NCI-H1694 treated with DMSO at 0.1 percent for 48 hours (cell line): ENCODE measurements at places on chromosomes 7 and 10.

DNA sequence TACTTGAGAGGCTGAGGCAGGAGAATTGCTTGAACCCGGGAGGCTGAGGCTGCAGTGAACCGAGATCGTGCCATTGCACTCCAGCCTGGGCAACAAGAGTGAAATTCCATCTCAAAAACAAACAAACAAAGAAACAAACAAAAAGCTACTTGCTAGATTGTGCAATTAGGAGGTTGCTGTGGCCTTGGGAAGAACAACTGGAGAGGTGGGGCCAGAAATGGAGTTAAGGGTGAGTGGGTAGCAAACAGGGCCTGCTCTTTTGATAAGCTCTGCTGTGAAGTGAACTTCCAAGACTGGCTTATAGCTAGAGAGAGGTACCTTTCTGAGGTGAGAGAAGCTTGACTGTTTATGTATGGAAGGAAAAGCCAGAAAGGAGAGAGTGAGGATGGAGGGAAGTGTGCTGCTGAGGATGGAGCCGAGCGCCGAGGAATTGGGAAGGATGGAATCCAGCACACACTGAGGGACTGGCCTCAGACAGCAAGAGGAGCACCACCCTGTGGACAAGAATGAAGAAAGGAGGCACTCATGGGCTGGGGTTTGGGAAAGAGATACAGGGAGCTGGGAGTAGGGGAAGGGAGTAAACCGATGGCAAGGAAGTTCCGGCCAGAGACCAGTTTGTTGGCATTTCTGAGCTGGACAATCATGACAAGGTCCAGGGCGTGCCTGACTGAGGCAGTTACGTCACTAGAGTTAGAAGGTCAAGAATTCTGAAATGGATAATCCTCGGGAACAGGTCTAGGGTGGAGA, 7.0 kb upstream of the RPEL1 start:
- no peak for DNase-seq

DNA sequence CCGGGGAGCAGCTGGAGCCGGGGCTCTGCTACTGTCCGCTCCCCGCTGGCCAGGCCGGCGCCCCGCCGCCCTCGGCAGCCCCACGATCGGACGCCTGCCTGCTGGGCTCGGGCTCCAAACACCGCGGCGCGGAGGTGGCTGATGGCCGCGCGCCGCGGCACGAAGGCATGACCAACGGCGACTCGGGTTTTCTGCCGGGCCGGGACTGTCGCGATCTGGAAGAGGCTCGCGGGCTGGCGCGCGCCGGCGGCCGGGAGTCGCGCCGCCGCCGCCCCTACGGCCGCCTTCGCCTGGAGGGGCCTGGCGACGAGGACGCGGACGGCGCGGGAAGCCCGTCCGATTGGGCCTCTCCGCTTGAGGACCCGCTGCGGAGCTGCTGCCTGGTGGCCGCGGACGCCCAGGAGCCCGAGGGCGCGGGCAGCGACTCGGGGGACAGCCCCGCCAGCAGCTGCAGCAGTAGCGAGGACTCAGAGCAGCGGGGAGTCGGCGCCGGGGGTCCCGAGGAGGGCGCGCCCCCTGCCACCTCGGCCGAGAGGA, 570 bp downstream of the TBC1D12 start:
- DNase-seq: no peak

DNA sequence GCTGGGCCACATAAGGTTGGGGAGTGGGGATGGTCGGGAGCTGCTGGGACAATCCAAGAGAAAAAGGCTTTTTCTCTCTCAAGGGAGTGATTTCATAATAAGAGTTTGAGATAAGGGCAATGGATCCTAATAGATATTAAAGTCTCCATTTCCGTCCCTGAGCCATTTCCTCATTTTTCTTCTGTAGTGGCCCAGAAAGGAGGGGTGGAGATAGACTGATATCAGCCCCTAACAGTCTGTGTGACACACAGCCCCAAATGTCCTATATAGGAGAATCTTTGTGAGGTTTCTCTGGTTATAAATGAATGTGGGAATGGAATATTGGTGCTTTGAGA, 35.2 kb downstream of the PRSS2 start:
- no peak for DNase-seq

- no peak for DNase-seq
Measured at GRCh38 chr7:131769241-131769640, 212.8 kb upstream of the PODXL start.

DNA sequence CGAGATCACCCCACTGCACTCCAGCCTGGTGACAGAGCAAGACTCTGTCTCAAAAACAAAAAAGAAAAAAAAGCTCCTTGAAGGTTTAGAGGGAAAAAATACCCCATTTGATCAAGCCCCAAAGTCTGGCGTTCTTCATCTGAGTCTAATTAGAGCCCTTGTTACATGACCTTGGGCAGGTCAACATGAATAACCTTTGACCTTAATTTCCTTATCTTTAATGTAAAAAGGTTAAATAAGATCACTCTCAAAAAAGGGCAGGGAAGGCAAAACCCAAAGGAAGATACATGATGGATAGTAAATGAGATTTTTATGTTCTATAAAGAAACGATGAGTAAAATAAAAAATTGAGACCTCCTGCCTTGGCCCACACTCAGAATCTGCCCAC, 40.3 kb downstream of the SLC37A3 start:
- no peak for DNase-seq

DNA sequence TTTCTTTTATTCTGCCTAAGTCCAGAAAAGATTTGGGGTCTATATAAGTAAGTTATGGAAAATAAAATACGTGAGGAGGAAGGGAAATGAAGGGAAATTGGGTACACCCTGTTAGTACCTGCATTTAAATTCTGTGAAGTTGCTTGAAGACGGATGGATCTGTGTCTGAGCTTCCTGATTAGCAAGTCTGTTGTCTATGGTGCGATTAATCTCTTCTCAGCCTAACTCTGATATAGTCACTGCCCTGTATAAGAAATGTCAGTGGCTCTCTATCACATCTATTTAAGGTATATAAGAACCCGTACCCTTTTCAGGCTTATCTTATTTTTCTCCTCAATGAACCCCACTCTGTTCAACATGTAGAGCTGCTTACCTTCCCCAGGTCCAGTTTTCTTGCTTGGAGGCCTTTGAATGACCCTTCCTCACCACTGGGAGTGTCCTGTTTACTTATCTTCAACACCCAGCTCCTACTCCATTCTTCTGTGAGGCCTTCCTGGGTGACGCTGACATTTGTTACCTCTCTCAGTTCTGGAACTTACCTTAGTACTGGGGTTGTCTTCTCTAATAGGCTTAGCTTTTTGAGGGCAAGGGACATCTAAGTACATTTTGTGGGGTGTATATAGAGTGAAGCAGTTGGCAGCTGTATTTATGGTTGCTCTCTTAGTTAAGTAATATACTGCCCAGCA, 149.6 kb upstream of the PRPS1L1 start:
- no peak for DNase-seq

- no peak for DNase-seq
Measured at GRCh38 chr10:31134311-31134952, 102.8 kb upstream of the ZNF438 start.

- no peak for DNase-seq
Measured at GRCh38 chr7:98930921-98931320, 52.6 kb downstream of the TRRAP start.

DNA sequence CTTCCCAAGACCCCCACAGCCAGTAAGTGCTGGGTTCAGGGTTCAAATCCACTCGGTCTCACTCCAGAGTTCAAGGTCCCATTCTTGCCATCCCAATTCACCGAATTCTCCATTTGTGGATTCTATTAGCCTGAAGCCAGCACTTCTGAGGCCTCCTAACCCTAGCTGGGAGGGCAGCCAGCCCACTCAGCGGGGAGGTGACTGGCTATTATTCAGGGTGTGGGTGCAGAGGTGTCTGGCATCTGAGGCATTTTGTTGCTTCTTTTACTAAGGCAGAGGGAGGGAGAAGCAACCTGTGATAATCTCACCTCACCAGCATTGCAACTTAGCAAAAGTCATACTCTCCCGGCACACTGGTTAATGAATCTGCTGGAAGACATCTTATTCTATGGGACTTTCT, 8.7 kb upstream of the PTPRN2 start:
- DNase-seq: no peak

- no peak for DNase-seq
Measured at GRCh38 chr10:27285093-27285492, 44.5 kb upstream of the ACBD5 start.

DNA sequence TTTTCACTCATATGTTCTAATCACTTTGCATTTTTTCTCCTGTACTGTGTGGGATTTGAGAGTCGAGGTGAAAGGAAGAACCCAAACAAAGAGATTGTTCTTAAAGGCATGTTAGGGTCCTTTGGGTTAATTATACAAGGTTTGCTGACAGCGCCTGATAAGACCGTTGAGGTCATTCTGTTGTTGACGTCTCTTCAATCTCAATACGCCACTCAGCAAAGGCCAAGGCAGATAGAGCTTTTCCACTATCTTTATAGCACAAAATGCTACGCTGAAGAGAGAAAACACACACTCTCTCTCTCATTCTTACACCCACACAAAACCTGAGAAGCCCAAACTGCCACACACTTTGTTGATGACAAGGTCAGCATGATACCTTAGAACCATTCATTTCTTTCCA, 228.7 kb downstream of the CNTNAP2 start:
- no peak for DNase-seq

- DNase-seq: no peak
Measured at GRCh38 chr10:51960494-51960895, 261.1 kb upstream of the CSTF2T start.

- no peak for DNase-seq
Measured at GRCh38 chr7:116630357-116630756, 41.6 kb upstream of the MET start.

GRCh38 chr10:91677911-91678310, 45.0 kb upstream of the PPP1R3C start:
- no peak for DNase-seq

- DNase-seq: no peak
Measured at GRCh38 chr10:125859128-125859817, 21.8 kb downstream of the DHX32 start.

GRCh38 chr10:89458291-89458690, 43.9 kb downstream of the IFIT5 start:
- no peak for DNase-seq

DNA sequence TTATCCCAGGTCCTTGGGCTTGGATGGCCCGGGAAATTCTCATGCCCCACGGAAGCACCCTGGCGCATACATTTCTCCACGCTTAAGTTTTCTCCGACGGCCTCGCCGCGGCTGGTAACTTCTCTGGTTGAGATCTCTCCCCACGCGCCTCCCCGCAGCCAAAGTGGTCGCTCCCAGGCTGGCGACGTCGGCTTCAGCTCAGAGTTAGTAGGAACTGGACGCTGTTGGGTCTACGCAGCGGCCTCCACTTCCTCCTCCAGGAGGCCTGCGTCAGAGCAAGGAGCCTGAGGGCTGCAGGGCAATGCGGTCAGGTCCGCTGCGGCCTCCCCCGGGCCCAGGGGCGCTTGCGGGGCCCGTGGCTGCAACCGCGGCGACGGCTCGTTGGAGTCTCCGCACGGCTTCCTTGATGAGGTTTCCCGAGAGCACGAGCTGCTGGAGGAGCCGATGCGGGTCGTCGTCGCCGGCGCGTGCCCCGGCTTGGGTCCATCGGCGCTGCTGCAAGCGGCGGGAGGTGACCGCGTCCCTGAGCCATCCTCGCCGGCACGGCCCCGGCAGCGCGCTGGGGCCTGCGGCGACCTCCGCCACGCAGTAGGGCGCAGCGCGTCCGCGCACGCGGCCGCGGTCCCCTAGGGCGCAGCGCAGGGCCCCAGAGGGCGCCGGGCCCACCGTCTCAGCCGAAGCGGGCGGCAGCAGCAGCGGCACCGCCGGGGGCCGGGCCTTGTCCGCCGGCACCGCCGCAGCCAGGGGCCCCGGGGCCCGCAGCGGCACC, 744 bp downstream of the FRAT2 start:
- no peak for DNase-seq

- no peak for DNase-seq
Measured at GRCh38 chr7:115585015-115585718, 445.4 kb downstream of the TFEC start.

GRCh38 chr10:8830048-8830447, 775.6 kb downstream of the GATA3 start:
- no peak for DNase-seq

GRCh38 chr10:44575601-44576380, 190.9 kb upstream of the CXCL12 start:
- DNase-seq: no peak

- DNase-seq: no peak
Measured at GRCh38 chr10:51718804-51719291, 19.5 kb upstream of the CSTF2T start.

DNA sequence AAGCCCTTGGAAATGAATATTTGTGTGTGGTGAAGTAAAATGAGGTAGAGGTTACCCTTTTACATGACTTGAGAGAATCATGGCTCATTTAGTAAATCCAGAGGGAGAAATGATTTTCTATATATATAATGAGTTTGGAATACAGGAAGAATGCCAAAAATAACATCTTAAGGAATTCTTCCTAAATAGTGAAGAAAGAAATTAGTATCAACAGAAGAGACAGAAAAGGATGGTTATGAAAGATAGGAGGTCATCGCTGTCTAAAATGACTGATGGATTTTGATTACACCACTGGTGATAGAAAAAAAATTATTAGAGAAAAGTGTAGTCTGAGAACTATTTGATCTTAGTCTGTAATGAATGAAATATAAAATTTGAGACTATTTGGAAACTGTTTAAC, 283.0 kb downstream of the ADK start:
- no peak for DNase-seq

DNA sequence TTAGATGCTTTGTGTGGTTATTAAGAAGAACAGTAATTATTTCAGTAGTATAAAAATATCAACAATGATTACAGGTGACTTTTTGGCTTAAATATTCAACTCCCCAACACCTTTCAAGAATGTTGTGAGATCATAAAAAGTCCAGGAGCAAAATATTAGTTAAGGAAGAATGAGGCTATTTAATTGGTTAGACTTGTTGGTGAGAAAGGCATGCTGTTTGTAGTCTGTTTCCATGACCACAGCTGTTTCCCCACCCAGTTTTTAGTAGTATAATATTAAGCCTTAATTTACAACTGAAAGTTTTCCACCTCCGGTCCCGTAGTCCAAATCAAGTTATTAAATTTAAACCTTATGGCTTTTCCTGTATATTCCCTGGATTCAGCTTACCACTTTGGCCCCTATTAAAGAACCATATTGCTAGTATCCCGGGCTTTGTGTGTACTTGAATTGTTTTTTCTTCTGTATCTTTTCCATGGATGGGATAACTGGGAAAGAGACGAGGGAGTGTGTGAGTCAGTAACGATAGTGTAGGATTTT, 133.3 kb downstream of the CELF2 start:
- DNase-seq: no peak

GRCh38 chr10:75612904-75613684, 181.7 kb downstream of the LRMDA start:
- DNase-seq: no peak
